ENCODE measurements at places on chromosomes 1 and 21.

DNA sequence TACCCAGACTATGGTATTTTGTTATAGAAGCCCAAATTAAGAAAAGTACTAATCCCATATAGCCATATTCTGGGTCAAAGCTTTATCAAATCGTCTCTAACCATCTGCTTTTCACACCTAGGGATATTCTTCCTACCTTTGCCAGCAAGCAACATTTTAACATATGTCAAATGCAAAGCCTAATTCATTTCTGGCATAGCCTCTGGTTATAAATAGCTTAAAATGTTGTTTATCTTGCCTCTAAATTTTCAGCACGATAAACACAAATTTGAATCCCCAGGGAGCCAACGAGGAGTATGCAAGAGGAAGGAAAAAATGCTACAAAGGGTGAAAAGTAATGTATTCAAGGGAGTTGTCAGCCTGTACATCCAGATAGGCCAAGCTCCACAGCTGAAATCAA is 357.2 kb downstream of the KCNH1 start:
- DNase-seq = no peak

GRCh38 chr1:87560601-87561360 is 232.1 kb downstream of the LMO4 start:
- no peak for DNase-seq

DNA sequence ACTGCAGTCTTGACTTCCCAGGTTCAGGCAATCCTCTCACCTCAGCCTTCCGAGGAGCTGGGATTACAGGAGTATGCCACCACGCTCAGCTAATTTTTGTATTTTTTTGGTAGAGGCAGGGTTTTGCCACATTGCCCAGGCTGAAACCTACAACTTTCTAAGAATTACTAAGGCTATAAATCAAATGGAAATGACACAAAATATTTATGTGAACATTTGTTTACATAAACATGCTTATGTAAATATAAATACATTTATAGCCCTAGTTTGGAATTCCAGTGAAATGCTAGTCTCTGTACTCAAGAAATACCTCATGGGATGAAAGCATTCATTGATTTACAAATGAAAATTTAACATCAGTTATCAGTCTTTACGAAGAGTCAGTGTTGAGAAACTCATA is 47.8 kb downstream of the NVL start:
- DNase-seq = no peak

DNA sequence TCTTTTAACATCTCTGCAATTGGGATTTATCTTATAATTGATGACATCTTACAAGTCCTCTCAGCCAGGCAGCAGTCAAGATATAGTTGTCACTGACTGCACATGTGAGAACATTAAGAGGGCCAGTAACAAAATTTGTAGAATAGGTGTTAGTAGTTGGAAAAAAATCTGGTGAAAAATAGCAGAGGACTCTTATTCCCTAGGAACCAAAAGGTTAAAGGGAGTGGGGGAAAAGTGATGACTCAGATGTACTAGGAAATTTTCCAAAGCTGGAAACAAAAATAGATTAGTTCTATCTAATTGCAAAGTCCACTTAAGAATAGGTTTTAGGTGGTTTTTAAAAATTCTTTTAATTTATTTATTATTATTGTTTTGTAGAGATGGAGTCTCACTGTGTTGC is 3.6 kb downstream of the NUP210L start:
- no peak for DNase-seq

DNA sequence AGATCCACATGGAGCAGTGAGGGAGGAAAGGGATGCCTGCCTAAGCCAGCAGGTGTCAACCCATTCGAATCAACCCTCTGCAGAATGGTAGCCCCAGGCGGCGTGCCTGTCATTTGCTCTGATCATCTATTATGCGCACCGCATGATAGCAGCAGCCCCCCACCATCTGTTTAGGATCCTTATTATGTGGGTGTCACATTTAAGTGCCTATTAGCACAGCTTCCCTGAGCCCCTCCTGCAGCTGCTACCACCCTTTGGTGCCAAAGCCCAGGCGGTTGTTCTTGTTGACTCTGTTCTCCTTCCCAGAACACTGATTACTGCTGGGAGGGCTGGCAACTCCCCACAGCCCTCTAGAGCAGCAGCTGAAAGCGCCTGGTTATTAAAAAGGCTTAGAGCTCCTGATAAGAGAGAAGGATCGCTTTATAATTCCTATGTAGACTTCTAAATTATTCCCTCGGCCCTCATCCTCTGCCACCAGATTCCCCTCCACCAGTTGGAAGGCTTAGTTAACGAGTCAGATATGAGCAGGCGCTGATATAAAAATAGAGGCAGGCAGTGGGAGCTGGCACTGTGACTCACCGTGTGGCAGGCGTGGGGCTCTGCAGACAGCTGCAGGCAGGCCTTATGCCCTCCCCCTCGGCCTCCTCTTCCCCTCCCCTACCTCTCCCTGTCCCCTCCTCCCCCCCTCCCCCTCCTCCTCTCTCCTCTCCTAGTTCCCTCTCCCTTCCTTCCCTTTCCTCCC is 23.0 kb downstream of the ACTA1 start:
- DNase-seq = no peak

DNA sequence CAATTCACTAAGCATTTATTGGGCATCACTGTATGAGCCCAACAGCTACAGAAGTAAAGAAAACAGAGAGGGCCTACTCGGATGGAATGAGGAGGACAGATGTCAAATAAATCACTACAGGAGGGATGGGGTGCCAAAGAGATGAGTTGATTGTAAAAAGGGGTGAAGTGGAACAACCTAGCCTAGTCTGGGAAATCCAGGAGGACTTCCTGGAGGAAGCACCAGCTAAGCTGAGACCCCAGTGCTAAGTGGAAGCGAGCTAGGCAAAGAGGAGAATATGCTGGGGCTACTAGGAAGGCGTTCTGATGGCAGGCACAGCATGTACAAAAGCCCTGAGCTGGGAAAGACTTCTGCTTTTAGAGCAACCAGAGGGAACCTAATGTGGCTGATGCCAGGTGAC is 42.1 kb downstream of the TAS1R2 start:
- no peak for DNase-seq

DNA sequence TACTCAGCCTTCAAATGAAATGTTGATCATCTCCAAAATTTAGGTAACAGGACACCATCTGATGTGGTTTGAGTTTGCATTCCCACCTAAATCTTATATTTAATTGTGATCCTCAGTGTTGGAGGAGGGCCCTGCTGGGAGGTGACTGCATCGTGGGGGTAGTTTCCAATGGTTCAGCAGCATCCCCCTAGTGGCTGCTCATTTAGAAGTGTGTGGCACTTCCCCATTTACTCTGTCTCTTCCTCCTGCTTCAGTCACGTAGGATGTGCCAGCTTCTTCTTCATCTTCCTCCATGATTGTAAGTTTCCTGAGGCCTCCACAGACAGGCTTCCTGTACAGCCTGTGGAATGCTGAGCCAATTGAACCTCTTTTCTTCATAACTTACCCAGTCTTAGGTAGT is 731.2 kb downstream of the USP25 start:
- no peak for DNase-seq

DNA sequence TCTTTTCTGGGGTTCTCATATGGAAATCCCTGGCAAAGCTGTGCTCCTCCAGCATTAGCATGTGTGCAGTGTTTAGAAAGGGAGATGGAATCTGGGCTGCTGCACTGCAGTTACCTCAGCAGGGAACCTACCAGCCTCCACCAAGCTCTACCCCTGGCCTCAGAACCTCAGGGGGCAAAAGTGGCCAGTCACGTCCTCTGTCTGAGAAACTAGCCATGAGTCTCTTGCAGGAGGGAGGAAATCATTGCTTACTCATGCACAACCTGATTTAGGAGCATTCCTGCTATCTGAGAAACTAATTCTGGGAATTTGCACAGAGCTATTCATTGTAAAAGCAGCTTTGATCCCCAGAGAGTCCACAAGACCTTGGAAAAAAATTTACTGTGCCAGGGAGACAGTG is 80.6 kb upstream of the IPO9 start:
- DNase-seq = no peak

DNA sequence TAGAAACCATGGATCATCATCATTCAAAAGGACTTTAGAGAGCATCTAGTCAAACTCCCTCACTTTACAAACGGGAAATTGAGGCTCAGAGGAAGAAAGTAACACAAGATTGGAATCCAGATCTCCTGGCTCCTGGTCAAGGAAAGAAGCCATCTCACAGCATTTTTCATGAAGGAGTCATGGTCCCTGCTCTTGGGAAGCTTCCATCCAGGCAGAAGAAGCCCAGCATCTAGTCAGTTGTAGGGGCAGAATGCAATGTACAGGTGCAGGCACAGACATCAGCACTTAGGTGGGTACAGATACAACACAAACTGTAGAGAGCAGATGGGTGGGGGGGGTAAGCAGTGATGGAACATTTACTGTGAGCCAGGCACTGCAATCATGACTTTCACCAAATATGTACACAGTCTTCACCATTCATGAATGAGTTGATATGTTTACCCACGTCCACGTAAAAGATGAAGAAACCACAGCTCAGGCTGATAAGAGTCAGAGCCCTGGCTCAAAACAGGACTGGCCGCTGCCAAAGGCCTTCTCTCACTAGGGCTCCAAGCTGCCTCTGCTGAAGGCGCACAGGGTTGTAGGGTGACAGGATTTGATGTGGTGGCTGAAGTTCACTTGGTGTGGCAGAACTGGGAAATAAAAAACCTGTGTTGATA is 44.0 kb downstream of the OPTC start:
- no peak for DNase-seq

DNA sequence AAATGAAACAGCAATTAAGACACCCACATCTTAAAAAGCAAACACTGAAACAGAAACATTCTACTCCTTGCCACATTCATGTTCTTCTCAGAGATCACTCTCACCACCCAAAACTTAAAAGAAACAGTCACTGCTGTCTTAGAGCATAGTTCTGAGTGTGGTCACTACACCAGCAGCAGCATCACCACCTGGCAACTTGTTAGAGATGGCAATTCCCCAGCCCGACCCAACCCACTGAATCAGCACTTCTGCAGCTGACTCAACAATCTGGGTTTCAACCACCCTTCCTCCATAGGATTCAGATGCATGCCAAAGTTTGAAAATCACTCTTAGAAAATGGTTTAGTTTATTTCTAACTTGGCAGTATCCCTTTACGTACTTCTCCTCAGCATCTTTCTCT is 126.1 kb downstream of the CDC42BPA start:
- DNase-seq = no peak

DNA sequence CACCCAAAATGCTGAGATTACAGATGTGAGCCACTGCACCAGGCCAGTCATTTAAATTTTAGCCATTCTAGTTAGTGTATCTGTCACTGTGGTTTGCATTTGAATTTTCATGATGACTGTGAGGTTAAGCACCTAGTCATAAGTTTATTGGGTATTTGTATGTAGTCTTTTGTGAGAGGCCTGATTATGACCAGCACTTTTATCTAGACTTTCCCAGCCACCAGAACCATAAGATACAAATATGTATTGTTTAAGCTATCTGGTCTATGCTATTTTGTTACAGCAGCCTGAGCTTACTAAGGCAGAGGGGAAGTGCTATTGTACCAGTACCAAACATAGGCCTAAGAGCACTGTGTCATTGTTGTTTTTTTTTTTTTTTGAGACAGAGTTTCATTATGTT is 19.9 kb upstream of the DNAJC6 start:
- no peak for DNase-seq

- DNase-seq = no peak
Measured at GRCh38 chr1:16903054-16903453, 7.3 kb downstream of the RNU1-2 start.

- DNase-seq = no peak
Measured at GRCh38 chr1:246293366-246294121, 213.5 kb downstream of the SMYD3 start.

GRCh38 chr1:27569088-27569460 is 34.9 kb downstream of the AHDC1 start:
- DNase-seq = no peak

DNA sequence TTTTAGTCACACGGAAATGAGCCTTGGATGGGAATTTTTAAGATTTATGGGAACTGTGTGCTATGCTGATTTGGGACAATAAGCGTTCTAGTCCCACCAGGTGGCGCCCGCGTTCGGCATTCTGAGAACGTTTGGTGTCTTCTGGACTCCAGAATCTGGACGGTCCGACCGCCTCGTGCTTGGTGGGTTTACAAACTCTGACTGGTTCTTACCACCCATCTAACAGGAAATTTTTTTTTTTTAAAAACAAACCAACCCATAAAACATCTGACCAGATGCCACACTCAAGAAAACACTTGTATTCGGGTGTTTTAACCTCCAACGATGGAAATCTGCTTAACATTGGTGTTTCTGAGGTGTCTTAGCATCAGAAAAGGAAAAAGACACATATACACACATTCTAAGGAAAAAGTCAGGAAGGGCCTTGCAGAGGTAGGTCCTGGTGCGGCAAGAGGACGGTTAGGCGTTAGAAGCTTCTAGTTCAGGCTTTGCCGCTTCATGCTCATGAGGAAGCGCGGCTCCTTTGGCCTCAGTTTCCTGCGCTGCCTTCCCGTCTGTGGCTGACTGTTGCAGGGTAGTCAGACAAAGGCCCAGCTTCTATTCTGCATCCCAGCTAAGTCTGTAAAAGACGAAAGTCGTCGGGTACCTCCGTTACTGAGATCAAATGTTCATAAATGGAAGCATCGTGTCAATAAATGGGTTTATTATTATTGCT is 814 bp upstream of the DYRK3 start:
- peak; percentile 44 for DNase-seq

- DNase-seq = no peak
Measured at GRCh38 chr1:62209931-62210595, 15.4 kb downstream of the L1TD1 start.

DNA sequence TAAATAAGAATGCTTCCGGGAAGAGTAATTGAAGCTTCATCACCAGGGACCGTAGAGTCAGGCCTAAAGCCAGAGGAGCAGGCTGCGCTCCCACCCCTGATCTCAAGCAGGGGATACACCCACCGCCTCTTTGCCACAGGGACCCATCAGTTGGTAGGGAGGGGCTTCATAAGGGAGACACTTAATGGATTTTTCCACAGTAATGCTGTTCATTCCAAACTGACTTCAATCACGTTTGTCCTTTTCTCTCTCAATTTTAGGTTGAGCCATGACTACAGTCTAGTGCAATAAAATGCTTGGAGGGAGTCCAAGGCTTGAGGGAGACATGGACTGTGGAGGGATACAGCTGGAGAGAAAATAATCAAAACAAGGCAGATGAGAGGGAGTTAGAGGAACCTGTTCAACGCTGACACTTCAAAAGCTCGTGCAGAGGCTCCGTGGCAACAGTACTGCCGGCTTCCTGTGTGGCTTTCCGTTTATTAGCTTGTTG is 111.5 kb downstream of the SEC16B start:
- DNase-seq = no peak
